ENCODE measurements at places on chromosomes 5 and 9. TPM values are rescaled to one million over a fixed set of nuclear protein-coding genes. Genes with fewer than 3 reads are reported as not detected.

GRCh38 chr9:137167277-137167746 lies 2.5 kb downstream of the LRRC26 start:
- no peak for DNase-seq

GRCh38 chr9:125784286-125785049 lies 37.3 kb downstream of the PBX3 start:
- DNase-seq: no peak

- no peak for DNase-seq
These were observed 220.7 kb downstream of the CACNA1B start for GRCh38 chr9:138098116-138098907.

GRCh38 chr5:33195431-33196165 lies 245.2 kb upstream of the TARS1 start:
- no peak for DNase-seq

- no peak for DNase-seq
These were observed 19.7 kb downstream of the C7 start for GRCh38 chr5:40928886-40929448.

DNA sequence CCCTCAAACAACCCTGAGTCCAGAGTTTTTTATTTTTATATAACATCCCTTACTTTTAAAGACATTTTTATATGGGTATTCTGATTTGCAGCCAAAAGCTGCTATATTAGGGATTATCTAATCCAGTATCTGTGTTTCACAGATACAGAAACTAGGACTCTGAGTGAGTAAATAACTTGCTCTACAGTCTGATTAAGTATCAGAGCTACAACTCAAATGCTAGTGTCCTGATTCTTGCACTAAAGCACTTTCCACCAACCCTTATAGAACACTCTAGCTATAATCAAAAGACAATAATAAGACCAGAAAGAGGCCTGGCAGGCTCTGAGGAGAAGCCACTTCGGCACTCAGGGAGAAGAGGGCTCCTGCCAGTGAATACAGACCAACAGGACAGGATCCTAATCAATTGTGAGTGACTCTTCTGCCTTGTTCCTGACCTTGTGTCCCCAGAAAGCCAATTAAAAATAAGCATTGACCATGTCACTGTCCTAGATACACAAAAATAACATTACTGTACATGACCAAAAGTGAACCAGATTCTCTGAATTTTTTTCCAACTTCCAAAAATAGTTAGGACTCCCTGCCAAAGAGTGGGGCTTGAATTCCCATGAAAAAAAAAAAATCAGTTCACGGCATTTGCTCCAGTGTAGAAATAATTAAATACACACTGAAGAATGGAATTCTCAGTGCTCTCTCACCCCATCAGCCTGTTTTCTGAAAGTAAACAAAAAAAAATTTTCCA lies 63.6 kb upstream of the MAP3K1 start:
- DNase-seq: no peak

DNA sequence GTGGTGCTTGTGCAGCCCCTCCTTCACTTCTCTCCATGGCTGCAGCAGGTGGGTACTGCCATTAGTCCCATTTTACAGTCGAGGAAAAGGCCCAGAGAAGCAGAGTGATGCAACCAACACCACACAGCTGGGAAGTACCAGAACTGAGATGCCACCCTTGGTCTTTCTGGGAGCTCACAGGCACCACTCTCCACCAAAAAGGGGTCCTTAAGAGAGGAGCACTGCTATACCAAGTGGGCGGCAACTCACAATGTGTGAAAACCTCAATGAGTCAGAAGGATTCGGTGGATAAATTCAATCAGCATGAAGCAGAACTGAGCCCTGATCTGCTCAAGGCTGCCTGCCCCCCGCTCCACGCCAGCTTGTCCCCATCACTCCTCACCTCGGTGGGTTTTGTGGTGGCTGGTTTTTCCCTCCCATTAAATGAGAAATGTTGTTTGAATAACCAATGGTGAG lies 213.7 kb downstream of the FSTL4 start:
- no peak for DNase-seq

DNA sequence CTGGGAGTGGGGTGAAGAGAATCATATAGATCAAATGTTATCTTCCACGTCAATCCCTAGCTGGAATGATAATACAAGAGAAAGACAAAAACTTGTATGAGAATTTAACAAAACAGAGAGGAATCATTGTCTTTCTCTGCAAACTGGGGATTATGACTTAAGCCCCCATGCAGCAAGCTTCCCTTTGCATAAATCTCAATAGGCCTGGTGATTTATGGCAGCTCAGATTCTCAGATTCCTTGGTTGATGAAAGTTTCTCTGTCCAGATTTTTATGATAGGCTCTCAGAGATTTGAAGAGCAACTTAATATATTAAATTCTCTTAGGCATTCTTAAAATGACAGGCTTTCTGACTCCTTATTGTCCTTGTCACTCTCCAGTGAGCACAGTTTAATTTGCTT lies 56.0 kb downstream of the RASGRF2 start:
- DNase-seq: no peak

- DNase-seq: no peak
These were observed 10.8 kb downstream of the UBLCP1 start for GRCh38 chr5:159273923-159274322.

DNA sequence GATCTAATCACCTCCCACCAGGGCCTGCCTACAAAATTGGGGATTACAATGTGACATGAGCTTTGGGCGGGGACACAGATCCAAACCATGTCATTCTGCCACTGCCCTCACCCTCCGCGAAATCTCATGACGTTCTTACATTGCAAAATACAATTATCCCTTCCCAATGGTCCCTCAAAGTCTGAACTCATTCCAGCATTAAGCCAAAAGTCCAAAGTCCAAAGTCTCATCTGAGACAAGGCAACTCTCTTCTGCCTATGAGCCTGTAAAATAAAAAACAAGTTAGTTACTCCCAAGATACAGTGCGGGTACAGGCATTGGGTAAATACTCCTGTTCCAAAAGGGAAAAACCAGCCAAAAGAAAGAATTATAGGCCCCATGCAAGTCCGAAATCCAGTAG lies 14.6 kb upstream of the PCDHAC2 start:
- DNase-seq: no peak

GRCh38 chr5:115594128-115595047 lies 7.9 kb downstream of the TICAM2 start:
- DNase-seq: no peak

- no peak for DNase-seq
These were observed 7.9 kb downstream of the SLC2A6 start for GRCh38 chr9:133470988-133471387.

GRCh38 chr9:108360304-108360703 lies 495.5 kb downstream of the ACTL7B start:
- DNase-seq: no peak

DNA sequence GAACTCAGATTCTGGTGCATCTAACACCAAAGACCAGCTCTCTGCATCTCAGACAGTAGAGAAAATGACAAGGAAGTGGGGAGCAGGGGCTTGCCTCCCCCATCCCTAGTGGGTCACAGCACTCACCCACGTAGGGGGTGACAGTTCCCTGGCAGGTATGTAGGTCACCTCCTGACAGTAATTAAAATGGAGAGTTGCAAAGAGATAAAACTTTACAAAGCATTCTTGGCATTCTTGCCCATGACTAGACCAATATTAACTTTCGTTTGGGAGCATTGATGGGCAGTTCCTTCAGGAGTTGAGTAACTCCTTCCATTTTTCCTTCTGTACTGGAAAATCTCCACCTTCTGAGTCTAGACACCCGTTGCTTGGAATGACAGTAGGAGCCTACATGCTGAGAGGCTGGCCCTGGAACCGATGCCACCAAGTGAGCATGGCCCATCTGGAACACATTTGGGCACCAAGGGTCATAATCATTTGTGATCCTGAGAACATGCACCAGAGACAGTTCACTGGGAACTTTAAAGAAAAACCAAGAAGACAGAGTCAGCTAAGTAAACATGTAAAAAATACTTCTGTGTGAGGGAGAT lies 81.5 kb upstream of the MSX2 start:
- no peak for DNase-seq

DNA sequence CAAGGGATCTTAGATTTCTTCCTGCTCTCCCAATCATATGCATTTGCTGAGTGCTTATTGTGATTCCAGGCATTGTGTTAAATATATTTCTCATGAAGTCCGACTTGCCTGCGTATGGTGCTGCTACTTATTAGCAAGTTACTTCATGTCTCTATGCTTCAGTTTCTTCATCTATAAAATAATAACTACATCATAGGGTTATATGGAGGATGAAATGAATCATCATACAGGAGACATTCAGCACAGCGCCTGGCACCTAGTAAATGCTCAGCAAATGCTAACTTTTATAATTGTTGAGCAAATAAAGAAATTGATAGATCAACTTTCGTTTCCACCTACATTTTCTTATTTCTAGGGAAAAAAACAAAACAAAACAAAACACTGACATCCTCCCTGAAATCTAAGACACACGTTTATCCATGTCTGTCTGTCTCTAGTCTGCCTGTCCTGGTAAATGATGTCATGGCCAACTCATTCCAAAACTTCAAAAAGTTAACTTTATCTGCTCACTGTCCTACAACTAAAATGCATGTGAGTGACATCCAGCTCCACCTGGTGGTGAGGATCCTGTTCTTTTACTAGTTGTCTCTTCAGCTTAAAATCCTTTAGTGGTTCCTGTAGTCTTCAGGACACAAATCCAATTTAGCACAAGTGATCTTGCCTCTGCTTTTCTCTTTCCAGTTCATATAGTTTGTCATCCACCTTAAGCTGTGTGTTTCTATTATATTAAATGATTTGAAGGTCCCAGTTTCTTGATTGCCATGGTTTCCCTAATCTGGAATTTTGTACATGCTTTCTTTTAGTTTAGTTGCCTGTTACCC lies 27.7 kb downstream of the PPP3R2 start:
- no peak for DNase-seq

GRCh38 chr5:170626507-170627150 lies 122.8 kb downstream of the KCNIP1 start:
- DNase-seq: no peak

DNA sequence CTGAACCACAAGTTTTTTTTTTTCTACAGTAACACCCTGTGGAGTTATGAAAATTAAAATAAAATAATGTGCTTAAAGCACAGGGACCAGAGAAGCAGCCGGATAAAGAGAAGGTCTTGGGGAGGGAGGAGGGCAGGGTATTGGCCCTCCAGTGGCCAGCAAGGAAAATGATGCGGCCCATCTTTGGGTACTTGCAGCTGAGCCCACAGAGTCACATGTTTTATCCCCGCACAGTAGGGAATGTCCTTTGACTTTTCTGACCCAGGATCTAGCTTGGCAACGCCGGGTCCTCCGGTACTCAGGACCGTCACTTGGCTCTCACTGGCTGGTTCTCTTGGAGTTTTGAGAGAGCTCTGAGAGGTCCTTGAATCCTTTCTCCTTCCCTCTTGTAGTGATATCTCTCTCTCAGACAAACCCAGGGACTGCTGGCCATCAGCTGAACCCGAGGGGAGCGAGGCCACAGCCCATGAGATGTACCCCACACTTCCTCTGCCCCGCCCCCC lies 35.3 kb upstream of the HSPA9 start:
- no peak for DNase-seq

GRCh38 chr9:115230924-115231515 lies 113.1 kb upstream of the TNC start:
- DNase-seq: no peak

The CSF1R gene
- 1.5 TPM for total RNA-seq

The GCNT1 gene
- total RNA-seq: 9.1 TPM

The ENTREP1 gene
- total RNA-seq: not detected

The RPL35 gene
- total RNA-seq: 1,533 TPM

The ASTN2 gene
- total RNA-seq: 3.3 TPM

The IFNA2 gene
- total RNA-seq: not detected

The KIF12 gene
- not detected for total RNA-seq

The SLC23A1 gene
- 5.8 TPM for total RNA-seq
